ENCODE measurements at places on chromosomes 7 and 10.

DNA sequence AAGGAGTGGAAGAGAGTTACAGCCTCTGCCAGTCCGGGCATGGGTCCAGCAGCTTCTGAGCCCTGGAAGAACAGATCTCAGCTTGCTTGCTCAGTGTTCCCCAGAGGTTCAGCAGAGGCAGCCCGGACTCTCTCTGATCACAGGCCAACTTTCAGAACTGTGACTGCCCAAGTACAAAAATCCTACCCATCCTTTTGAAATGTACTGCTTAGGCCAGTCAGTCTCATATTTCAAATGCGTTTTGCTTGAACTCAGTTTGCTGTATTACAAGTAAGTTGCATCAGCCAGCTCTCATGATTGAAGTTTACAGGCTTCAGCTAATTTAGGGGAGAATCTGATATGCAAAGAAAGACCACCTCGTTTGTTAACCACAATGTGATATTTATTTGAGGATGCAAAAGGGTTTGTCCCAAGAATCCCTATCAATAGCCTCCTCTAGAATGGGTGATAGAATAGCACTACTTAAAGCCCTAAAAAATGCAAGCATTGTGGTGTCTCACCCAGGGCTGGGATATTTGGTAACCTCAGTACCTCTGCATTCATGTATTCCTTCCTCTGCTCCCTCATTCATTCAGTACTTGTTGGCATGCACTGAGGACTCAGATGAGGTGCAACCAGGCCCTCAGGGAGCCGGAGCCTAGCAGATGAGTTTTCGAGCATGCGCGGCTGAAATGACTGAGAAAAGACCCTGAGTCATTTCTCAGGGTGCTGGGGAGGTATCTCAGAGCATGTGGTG is 7.0 kb downstream of the AIMP2 start:
- no peak for DNase-seq

DNA sequence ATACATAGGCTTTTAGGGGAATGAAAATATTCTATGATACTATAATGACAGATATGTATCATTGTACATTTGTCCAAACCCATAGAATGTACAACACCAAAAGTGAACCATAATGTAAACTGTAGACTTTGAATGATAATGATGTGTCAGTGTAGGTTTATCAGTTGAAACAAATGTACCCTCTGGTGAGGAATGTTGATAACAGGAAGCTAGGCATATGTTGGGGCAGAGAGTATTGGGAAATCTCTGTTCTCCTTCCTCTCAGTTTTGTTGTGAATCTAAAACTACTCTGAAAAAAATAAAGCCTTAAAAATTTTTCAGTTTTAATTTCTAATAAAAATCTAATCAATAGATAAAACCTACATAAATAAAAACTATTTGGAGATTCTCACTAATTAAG is 36.9 kb downstream of the C1GALT1 start:
- no peak for DNase-seq

GRCh38 chr7:127119517-127119916 is 133.2 kb downstream of the GRM8 start:
- DNase-seq = no peak

DNA sequence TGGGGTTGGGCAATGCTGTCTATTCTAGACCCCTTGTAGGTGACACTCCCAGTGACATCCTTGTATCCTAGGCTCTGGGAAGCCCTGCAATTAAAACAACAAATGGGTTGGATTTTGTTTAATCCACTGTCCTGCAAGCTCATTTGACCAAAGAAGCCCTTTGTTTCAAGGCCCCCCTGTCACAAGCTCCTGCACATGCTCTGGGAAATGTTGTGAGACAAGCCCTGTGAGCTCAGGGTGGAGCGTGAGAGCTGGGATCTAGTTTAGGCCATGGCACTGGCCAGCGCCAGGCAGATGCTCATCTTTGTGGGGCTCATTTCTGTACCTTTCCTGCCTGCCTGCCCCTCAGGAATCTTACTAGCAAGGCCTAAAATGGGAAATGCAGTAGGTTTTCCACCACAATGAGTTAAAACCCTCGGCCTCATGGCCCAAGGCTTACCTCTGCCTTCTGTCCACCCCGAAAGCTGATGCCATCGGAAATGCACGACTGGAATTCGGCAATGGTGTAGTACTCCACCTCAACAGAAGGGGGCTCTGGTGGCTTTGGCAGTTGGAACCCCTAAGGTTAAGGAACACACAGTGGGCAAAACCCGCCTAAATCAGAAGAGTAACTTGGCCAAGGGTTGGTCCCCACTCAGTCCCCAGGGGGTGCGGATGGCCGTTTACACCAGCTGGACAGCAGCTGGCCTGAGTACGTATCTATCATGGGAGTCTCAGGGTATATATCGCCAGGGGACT is 112.0 kb downstream of the NEURL1 start:
- DNase-seq = no peak

GRCh38 chr10:27360581-27361172 is 120.1 kb upstream of the ACBD5 start:
- DNase-seq = peak; percentile 81

- DNase-seq = no peak
These were observed 25.7 kb upstream of the GTF2IRD1 start for GRCh38 chr7:74428023-74428422.

- no peak for DNase-seq
These were observed 166.3 kb downstream of the ARHGAP12 start for GRCh38 chr10:31762316-31762715.

- DNase-seq = no peak
These were observed 237.4 kb downstream of the ELMO1 start for GRCh38 chr7:37211097-37211880.

GRCh38 chr7:73519867-73520672 is 2.0 kb downstream of the BAZ1B start:
- DNase-seq = no peak

DNA sequence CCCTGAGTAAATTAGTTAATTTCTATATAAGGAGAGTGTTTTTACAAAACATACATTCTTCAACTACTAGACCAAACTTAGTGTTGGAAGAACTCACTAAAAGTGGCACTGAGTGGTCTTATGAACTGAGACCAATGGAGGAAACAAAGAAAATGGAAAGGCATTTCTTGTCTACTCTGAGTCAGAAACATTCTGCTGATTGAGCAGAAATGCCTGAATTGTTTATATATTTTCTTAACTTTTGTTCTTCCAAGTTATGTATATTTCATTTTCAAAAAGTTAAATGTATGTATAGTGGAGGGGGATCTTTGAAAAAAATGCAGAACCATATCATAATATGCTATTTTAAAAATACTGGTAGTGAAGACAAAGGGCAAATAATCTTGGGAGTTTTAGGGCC is 320.7 kb downstream of the HGF start:
- DNase-seq = no peak

DNA sequence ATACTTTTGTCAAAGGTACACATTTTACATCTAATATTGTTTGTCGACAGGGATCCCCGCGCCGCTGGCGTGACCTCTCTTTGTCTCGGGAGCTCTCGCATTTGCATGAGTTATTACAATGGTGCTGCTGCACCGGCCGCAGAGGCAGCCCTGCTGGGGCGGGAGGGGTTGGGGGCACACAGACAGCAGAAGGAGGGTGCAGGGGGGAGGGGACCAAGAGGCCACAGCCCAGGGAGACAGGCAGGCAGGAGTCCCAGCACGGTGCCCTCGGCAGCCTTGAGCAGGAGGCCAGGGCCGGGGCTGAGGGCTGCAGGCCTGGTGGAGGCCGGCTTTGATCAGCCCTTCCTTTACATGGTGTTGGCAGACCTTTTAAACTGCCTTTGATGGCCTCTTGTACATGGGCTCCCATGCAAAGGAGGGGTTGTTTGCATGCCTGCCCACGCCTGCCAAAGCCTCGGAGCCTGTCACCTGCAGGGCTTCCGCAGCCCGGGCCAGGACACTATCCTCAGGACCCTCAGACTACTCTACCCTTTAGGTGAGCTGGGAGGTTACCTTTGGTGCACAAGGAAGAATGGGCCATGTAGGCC is 95.5 kb downstream of the EBF3 start:
- DNase-seq = no peak

DNA sequence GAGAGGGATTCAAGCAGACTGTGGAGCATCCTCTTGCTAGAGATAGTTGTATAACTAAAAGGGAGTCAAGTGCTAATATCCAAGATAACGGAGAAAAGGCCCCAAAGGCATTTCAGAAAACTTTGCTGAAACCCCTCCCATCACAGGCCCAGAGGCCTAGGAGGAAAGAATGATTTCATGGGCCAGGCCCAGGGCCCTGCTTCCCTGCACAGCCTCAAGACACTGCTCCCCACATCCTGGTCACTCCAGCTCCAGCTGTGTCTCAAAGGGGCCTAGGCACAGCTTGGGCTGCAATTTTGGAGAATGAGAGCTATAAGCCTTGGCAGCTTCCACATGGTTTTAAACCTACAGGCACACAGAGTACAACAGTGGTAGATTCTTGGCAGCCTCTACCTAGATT is 85.6 kb downstream of the OR13A1 start:
- no peak for DNase-seq

GRCh38 chr7:150962553-150963399 is 15.3 kb downstream of the KCNH2 start:
- DNase-seq = no peak

DNA sequence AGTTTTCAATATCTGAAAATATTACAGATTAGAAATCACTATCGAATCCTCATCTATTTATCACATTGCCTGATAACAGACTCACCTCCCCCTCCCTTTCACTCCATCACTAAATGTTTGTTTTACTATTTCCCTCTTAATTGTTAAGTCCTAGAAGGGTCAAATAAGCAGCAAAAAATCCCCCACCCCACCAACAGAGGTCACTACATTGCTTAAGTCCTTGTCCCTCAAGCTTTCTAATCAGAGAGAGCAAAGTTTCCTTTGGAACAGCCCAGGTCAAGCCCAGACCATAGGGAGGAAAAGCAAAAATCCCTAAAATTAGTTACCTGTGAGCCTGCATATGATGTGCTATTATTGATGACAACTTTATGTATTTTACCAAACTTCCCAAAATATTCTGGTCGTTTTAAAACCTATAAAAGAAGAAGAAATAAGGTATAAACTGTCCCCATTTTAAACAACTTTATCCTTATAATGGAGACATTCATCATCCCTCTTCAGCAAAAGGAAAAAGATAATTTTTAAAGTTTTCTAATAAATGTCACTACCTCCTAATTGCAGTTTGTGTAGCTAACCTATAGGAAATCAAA is 95.0 kb downstream of the CNOT4 start:
- DNase-seq = peak; percentile 0

GRCh38 chr10:106930751-106931150 is 233.8 kb downstream of the SORCS1 start:
- no peak for DNase-seq
